Tongue (tissue), 3 donors: ENCODE measurements at places on chromosomes 5 and 9.

DNA sequence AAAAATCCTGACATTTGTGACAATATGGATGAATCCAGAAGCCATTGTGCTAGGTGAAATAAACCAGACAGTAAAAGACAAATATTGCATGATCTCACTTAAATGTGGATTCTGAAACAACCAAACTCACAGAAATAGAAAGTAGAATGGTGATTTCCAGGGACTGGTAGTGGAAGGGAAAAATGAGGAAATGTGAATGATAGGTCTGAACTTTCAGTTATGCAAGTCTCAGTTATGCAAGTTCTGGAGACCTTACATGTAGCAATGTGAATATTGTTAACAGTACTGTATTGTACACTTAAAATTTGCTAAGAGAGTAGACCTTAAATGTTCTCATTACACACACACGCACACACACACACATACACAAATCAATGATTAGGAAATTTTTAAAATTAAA lies 84.9 kb downstream of the SLCO4C1 start:
- DNase-seq = no peak

GRCh38 chr9:114504341-114505186 lies 709 bp downstream of the WHRN start:
- peak; percentile 64 for DNase-seq

- peak; percentile 35 for DNase-seq
Observed at GRCh38 chr5:95924720-95925377, 36.8 kb downstream of the ELL2 start.

DNA sequence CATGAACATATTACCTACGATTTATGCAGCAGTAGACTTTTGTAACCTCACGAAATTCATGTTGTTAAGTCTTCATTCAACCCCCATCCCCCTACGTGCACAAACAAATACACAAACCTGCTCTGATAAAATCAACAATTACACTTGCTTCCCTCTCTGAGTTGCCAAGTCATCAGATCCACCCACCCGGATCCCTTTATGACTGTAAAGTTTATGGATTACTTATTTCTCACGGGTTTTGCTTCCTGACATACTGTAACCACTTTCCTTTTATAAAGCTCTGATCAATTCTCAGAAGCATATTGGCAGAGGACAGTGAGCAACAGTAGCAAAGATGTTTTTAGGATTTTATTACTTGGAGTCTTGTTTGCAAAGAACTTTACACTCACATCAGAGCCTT lies 70.5 kb downstream of the MLLT3 start:
- DNase-seq = no peak

DNA sequence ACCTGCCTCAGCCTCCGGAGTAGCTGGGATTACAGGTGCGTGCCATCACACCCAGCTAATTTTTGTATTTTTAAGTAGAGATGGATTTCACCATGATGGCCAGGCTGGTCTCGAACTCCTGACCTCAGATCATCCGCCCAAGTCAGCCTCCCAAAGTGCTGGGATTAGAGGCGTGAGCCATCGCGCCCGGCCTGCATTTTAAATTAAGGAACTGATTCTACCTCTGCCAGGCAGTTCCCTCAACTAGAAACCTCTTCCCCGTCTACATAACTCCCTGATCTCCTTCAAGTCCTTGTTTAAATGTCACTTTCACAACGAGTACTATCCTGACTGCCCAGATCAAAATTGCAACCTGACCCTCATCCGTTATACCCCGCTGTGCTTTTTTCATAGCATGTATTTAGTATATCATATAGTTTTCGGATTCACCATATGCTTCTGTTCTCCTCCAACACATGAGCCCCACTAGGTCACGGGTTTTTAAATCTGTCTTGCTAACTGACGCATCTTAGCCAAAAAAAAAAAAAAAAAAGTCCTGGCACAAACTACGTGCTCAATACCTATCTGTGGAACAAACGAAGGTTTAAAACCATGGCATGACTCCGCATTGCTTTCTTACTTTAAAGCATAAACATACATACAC lies 858 bp upstream of the SOWAHA start:
- no peak for DNase-seq

- DNase-seq = no peak
Observed at GRCh38 chr5:150489360-150490295, 18.3 kb upstream of the NDST1 start.

DNA sequence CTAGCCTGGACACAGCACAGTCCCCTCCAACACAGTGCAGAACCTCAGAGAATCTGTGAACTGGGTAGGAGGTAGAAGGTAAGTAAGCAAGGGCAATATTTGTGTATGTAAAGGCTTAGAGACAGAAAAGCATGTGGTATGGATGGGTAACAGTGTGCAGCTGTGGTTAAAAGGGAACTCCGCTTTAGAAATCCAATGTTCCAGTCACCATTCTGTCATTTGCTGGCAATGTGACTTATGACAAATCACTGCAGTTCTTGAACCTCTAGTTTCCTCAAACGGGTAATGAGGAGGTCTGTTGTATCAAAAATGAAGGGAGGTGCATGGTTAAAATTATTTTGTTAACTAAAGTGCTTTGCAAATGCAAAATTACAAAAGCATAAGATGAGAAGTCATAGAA lies 125.5 kb upstream of the IFNE start:
- no peak for DNase-seq

DNA sequence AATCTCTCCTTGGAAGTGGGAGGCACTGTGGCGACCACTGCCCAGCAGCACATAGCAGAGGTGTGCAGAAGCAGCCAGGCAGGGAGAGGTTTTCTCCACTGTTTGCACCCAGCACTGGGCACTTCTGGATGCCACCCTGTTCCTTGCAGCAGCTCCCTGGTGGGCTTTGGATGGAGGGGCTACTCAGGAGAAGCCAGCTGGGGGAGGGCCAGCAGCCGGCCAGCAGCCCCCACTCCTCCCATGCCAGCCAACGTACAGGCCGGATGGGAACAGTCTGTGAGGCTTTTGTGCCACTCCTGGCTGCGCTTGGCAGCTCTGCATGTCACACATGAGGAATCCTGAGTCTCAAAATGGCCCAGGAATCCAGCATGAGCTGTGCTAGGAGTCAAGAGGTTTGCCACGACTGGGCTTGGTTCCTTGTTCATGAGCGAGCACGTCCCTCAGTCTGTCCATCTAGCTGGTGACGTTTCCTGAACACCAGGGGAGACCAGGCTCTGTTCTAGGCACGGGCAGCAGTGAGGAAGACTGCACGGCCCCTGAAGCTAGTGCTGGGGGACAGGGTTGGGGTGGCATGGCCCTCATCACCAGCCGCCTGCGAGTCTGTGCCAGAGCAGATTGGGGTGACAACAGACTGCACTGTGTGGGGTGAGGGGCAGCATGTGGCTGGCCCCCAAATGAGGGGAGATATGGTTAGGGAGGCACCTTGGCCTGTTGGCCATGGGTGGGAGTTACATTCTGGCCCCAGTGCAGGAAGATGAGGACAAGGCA lies 10.1 kb downstream of the PHF2 start:
- no peak for DNase-seq
